ENCODE measurements at places on chromosomes 3 and 15. TPM values are rescaled to one million over a fixed set of nuclear protein-coding genes. Genes with fewer than 3 reads are reported as not detected.

The COMMD4 gene
- 112 TPM for polyA plus RNA-seq

The LRRIQ4 gene
- polyA plus RNA-seq: 0.11 TPM

The PTX3 gene
- 3.3 TPM for polyA plus RNA-seq

The COL6A5 gene
- polyA plus RNA-seq: 0.03 TPM

The TERC gene
- polyA plus RNA-seq: 0.61 TPM

The GRK7 gene
- 0.13 TPM for polyA plus RNA-seq

The OIP5 gene
- 10.8 TPM for polyA plus RNA-seq

The BFSP2 gene
- not detected for polyA plus RNA-seq

GRCh38 chr15:40843885-40844695, at the start of gene SPINT1:
TSS of gene SPINT1 (plus strand) at chr15:40844048. CDS start at chr15:40844555, 507 bp downstream.
- DNase-seq: peak; percentile 28

GRCh38 chr15:35697549-35698299, 151.8 kb upstream of the DPH6 start:
- no peak for DNase-seq

GRCh38 chr3:42032693-42033349, 58.3 kb upstream of the TRAK1 start:
- peak; percentile 77 for DNase-seq

- no peak for DNase-seq
Observed at GRCh38 chr3:177177749-177178221, 19.5 kb downstream of the TBL1XR1 start.

- DNase-seq: peak; percentile 46
Observed at GRCh38 chr15:97729270-97729669, 231.2 kb upstream of the ARRDC4 start.

GRCh38 chr3:184778426-184779332, 33.3 kb upstream of the VPS8 start:
- no peak for DNase-seq

DNA sequence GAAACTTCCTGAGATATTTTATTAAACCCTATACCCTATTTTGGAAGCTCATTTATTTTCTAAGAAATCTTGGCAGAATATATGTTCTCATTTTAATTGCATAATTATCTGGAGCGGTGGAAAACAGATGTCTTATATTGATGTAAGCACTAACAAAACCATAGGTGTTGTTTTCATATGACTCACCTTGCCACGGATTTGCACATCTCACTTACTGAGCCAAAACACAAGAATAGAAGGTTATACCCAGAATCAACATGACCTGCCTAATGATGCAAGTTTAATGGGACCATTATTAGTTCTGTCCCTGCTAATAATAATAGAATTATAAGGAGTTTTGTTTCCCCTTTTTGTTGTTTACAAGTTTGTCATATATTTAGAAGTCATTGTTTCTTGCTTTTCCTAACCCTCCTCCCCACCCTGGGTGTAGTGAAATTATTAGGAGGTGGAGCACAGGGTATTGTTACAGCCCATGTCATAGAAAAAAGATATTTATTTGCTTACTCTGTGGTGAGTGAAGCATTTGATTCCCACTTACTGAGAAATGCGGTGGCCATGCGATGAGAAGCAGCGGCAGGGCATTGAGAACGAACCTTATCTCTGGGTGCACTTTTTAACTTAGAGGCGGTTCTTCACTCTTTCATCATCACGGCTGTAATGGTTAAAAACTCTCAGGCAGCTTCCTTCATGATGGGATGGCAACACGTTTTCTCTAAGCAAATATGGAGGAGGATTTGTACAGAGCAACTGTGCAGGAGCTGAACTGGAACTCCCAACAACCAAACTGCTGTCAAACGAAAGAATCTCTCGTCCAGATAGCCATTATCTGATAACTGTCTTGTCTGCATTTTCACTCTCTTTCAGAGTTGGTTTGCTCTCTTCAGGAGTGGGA, 521 bp downstream of the IL5RA start:
- no peak for DNase-seq

- no peak for DNase-seq
Observed at GRCh38 chr3:17194116-17194515, 309.4 kb downstream of the PLCL2 start.

- no peak for DNase-seq
Observed at GRCh38 chr3:24503616-24504113, 9.0 kb upstream of the THRB start.

DNA sequence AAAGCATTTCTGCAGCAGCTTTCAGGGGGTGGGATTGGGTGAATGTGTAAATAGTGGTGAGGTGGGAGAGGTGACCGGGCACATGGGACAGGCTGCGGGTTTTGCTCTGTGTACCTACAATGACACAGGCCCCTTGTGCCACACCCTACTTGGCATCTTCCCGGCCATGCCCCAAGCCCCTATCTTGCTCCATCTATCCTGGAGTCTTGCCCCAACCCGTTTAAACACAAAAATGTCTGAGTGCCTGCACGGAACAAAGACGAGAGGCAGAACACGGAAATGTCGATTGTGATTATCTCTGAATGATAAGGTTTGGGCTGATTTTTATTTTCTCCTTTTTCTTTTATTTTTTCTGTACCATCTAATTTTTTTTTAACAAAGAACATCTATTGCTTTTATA, 46.0 kb upstream of the SLC6A1 start:
- DNase-seq: no peak

DNA sequence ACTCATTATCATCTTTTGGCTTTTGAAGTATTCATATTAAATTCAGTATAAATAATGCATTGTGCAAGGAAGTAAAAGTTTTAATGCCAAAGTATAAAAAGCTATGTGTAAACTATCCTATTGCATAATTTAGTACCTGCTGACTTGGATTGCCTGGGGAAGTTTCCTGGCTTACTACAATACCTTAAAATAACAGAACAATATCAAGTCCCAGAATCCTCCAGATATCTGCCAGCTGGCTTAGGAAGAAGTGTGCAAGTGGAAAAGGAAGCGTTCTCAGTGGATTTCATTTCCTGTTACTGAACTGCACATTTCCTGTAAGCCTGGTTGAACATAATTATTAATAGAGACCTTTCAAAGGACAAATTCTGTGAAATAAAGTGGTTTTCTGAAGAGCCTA, 236.7 kb downstream of the ADAMTSL3 start:
- no peak for DNase-seq

- DNase-seq: no peak
Observed at GRCh38 chr15:60798821-60799220, 319.9 kb upstream of the ICE2 start.

Measured in renal pelvis (tissue), 12 donors.